ENCODE measurements at places on chromosomes 6 and 20.

DNA sequence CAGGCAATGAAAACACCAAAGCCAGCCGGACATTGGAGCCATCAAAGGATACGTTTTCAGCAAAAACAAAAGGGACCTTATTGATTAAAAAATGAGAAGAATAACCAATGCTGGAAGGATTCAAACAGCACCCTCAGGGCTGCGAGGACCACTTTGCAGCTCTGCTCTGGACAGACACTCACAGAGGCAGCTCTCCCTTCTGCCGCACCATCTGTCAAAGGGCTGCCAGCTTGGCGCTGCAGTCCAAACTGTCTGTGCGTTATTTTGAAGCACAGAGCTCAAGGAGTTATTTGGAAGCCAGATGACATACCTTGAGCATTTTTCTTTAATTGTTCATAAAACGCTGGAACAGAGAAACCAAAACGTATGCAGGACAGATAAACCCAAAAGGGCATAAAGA, 85.2 kb downstream of the KIF16B start:
- no peak for DNase-seq

DNA sequence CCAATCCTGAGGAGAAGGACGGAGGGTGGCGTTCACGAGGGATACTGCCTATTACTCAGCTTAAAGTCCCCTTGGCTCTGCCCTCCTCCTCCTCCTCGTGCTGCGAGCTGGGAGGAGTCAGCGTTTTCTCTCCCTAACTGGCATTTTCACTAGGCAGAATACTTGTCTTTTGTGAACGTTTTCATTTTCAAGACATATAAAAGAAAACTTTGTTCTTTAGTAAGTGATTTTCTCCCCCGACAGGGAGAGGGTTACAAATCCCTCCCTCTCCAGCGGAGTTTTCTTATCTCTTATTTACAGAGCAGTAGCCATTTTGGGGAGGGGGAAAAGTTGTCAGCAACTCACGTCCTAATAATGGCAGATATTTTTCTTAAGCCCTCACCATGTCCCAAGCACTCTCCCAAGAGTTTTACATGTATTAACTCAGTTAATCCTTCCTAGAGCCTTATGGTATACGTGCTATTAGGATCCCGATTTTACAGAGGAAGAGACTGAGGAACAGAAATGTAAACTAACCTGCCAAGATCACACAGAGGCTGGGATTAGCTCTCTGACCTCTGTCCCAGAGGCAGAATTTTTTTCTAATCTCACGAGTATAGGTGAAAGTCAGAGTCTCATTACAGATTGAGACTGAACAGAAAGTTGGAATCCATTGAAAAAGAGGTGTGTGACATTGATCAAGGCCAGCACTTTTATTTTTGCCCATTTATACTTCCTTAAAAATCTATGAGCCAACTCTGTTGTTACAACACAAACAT, 30.0 kb upstream of the ZNF217 start:
- peak; percentile 77 for DNase-seq

GRCh38 chr20:16362642-16363041, 210.6 kb downstream of the KIF16B start:
- no peak for DNase-seq

- no peak for DNase-seq
These were observed 19.4 kb downstream of the ERGIC3 start for GRCh38 chr20:35561268-35561667.

DNA sequence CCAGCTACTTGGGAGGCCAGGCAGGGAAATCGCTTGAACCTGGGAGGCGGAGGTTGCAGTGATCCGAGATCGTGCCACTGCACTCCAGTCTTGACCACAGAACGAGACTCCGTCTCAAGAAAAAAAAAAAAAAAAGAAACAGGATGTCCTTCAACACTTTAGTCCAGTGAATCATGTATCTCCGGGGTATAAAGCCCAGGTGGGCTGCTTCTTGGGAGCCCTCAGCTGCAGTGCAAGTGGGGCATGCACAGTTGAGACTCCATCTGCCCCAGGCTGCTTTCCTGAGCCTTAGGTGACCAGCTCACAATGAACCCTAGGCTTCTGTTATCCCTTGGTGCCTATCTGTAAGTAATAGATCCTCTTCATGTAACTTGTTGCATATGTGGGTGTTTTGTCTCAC, 187.1 kb upstream of the RNF24 start:
- no peak for DNase-seq

GRCh38 chr6:21847711-21848480, 254.3 kb downstream of the SOX4 start:
- DNase-seq, result no peak

GRCh38 chr20:23018432-23018831, 16.7 kb upstream of the SSTR4 start:
- no peak for DNase-seq

DNA sequence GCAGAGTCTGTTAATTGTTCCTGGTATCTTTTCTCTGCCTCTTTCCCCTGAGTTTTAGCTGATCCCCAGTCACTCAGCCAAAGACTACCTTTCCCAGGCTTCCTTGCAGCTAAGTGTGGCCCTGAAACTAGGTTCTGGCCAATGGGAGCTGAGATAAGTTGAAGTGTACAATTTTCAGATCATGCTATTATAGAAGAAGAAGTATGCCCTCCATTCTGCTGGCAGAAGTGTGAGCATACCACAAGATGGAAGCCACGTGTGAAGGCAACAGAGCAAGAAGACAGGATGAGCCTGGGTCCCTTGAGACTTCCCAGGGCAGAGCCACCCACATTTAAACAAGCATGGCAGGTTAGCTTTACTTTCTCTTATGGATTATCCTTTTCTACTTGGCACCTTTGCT, 273.2 kb downstream of the HIVEP2 start:
- DNase-seq, result no peak

GRCh38 chr6:92767101-92767500, 652.3 kb downstream of the EPHA7 start:
- no peak for DNase-seq

GRCh38 chr20:21101453-21101931, 4.7 kb downstream of the LINC00237 start:
- DNase-seq, result no peak

GRCh38 chr6:130615816-130616215, 211.4 kb upstream of the SMLR1 start:
- no peak for DNase-seq

- peak; percentile 100 for DNase-seq
These were observed at the start of gene NFYA for GRCh38 chr6:41072836-41073202. TSS of gene NFYA (plus strand) at chr6:41072974. CDS start at chr6:41079090, 6,116 bp downstream.

GRCh38 chr6:63584566-63584965, 12.3 kb downstream of the LOC128125822 start:
- DNase-seq, result no peak

GRCh38 chr6:106533054-106533453, 96.2 kb downstream of the RTN4IP1 start:
- no peak for DNase-seq

DNA sequence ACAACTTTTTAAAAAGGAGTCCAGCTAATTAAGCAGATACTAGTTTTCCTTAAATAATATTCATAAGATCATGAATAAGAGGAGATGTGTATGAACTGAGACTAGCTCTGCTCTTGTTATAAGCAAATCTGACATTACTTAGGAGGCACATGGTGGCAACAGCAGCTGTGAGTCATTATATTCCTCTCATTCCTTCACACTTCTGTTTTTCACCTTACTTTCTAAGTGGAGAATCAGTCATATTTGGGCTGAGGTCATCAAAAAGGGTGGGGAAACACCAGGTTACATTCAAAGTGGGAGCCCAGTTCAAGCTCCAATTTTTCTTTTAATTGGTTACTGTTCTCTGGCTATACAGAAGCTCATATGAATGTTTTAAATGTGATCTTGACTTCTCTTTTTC, 6.0 kb upstream of the RIPPLY2 start:
- no peak for DNase-seq

DNA sequence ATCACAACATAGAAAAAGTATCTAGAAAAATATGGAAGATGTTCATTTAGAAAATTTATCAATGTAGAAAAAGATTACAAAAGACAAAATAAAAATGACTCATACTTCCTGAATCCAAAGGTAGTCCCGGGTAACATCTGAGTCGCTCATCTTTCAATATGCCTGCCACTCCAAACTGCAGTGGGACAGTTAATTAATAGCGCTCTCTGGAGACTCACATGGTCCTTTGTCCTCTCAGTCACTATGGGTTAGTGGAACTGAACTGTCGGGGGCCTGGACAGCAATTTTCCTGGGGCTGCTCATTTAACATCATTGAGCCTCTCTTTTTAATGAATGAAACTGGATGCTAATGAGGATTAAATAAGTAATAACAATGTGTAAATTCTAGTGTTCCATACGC, 103.4 kb downstream of the MAP3K4 start:
- no peak for DNase-seq

GRCh38 chr20:11952639-11953038, 34.9 kb downstream of the BTBD3 start:
- no peak for DNase-seq

DNA sequence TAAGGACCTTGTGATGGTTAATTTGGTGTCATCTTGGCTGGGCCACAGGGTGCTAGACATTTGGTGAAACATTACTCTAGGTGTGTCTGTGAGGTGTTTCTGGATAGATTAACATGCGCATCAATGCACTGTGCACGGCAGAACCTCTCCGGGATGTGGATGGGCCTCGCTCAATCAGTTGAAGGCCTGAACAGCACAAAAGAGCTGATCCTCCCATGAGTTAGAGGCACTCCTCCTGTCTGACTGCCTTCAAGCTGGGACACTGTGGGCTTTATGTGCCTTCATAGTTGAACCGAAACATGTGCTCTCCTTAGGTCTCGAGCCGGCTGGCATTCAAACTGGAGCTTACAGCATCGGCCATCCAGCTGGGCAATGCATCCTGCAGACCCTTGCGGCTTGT, 88.8 kb downstream of the HUS1B start:
- DNase-seq, result no peak
